Jurkat, Clone E6-1 (cell line): ENCODE measurements at places on chromosomes 12 and 14.
A peak's percentile ranks its signal among the peaks of the same experiment; 100 is the strongest.

GRCh38 chr14:23578560-23579310 lies at the start of gene JPH4:
Gene JPH4, minus strand, starts transcription at chr14:23578790. Its CDS starts 1,337 bp downstream, at chr14:23577453.
- no peak for DNase-seq

GRCh38 chr12:42021469-42021868 lies 123.2 kb downstream of the GXYLT1 start:
- no peak for DNase-seq

GRCh38 chr14:35398071-35398584 lies 6.4 kb downstream of the NFKBIA start:
- DNase-seq: no peak

GRCh38 chr14:99838639-99839134 lies 45.5 kb downstream of the EML1 start:
- no peak for DNase-seq

DNA sequence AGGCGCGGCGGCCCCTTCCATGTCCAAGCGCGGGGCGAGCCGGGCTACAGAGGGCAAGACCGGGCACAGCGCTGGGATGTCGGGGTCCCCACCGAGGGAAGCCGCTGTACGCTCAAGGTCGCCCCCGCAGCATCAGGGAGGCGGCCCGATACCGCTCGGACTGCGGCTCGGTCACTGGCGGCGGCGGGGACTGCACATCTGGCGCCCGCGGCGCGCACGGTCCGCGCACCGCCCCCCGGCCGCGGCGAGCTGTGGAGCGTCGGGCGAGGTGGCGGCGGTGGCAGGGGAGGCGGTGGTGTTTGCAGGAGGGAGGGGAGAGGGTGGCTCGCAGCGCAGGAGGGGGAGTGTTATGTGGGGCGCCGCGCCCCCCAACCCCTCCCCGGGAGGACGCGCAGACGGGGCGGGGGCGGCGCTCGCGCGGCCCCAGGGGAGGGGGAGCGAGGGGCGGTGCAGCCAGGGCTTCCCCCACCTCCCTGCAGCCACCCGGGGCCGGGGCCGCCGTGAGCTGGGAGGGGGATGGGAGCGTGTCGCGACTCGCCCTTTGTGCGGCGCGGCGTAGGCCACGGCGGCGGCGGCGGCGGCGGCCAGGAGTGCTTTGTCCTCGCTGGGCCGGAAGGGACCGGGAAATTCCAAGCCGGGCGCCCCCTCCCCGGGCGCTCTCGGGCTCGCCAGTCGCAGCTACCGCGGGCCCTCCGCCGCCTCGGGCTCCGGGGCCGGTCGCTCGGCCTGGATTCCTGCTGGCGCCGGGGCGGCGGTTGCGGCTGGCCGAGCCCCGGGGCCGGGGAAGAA lies at the start of gene NUAK1:
NUAK1 (minus strand) TSS at position 322 of the 789 bp plus-strand sequence; CDS start at position 21, 301 bp downstream.
- DNase-seq: no peak

- no peak for DNase-seq
These were observed 29.0 kb downstream of the TESC start for GRCh38 chr12:117069926-117070900.

- DNase-seq: no peak
These were observed 81.4 kb upstream of the KRAS start for GRCh38 chr12:25332143-25332542.

GRCh38 chr14:59096303-59096702 lies 92.2 kb upstream of the DAAM1 start:
- DNase-seq: no peak

DNA sequence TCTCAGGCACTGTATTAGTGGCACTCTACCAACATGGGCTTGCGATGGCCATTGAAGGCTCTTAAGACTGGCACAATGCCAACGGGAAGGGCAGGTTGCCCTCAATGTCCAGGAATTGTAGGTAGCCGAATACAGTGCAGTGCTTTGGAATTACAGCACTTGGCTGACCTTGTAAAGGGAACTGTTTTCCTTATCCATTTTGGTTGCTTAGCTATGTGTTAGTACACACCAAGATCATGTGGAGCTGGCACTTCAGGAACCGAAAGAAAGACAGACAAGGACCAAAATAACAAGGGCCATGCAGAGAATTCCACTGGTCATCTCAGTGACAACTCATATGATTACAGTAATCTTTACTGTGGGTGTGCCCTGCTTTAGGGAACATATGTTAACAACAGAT lies 72.7 kb downstream of the DYRK2 start:
- DNase-seq: no peak

- no peak for DNase-seq
These were observed 114.3 kb downstream of the SLC15A5 start for GRCh38 chr12:16163146-16163545.

DNA sequence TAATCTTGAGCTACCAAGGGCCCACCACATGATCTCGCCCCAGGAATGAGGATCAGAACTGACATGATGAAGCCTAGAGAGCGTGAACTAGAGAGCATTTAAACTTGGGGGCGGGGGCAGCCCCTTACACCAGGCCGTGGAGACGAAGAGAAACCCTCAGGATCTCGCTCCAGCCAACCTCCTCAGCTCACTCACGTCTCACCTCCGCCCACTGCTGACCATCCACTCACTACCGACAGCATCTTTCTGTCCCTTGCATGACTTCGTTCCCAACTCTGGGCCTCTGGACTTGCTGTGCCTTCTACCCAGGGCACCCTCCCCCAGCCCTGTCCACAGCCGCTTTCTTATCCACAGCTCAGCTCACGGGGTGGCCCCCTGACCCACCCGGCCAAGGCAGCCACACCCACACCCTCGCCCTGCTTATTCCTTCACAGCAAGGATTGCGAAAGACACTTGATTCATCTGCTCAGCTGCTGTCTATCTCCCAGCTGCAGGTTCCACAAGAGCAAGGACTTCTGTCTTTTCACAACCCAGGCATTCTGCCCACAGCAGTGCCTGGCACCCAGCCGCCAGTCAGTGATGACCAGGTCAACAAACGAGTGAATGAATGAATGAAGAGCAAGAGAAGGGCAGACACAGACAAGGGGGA lies 6.4 kb downstream of the STX2 start:
- DNase-seq: no peak

- no peak for DNase-seq
These were observed 235.3 kb downstream of the KSR2 start for GRCh38 chr12:117733549-117733805.

DNA sequence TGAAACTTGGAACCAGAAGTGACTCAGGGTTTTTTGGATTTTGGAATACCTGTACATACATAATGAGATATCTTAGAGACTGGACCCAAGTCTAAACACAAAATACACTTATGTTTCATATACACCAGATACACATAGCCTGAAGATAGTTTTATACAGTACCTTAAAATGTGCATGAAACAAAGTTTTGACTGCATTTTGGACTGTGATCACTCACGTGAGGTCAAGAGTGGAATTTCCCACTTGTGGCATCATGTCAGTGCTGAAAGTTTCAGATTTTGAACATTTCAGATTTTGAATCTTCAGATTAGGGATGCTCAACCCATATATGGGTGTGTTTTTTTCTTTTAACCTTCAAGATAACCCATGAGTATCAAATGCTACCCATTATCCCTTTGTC lies 6.6 kb downstream of the SBNO1 start:
- no peak for DNase-seq

DNA sequence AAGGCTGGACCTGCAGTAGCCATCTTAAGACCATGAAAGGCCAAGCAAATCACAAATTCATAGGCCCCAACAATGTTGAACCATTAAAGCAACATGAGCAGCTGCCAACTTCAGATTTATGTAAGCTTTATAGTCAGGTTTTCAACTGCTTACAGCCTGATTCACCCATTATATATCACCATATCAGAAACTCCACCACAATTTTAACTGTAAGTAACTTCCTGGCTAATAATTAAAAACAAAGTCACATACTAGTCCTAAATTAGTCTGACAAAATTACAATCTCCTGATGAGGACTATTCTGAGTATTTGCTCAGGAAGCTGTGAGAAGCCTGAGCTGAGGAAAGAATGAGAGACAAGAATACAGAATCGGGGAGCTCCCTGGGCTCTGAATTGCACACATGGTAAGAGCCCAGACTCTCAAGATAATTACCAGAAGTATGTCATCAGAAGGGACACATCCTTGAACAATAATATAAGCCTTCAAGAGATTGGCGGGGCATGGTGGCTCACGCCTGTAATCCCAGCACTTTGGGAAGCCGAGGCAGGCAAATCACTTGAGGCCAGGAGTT lies 55.1 kb downstream of the NUMB start:
- no peak for DNase-seq

DNA sequence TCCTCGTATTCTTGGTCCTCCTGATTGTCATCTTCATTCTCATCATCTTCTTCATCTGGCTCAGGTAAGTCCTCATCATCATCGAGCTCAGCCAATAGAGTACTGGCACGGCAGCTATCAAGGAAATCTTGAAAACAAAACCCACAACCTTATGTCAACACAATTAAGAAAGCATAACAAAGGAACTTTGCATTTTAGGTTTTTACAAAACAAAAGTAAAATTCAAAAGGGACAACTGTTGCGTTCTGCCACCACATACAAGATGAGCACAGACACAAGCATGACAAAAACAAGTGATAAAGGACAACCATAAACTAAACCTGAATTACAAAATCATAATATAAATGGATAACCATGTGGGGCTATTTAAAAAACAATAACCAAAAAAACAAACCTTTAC lies 84.7 kb downstream of the HECTD1 start:
- no peak for DNase-seq

GRCh38 chr12:40511341-40511740 lies 180.9 kb upstream of the CNTN1 start:
- no peak for DNase-seq

DNA sequence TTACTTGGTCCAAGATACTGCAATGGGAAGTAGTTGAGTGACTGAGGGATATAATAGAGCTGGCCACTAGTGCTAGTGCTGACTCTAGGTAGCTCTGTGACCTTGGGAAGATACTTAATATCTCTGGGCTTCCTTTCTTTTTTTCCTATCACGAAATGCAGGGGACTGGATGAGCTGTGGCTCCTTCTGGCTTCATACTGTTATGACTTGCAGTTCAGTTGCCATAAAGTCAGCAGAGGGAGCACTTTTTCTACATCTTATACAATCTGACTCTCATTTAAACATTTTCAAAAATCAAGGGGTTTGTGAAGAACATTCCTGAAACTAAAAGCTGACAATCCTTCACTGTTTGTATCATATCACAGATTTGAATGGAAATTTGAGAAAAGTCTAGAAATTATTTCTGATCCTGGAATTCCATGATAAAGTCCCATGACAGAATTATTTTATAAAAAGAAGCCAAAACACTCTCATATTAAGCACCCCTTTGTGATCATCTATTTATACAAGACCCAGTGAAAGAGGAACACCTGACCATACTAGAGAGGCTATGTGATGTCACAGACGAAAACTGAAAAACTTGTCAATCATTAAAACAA lies 5.3 kb downstream of the BHLHE41 start:
- no peak for DNase-seq

- DNase-seq: no peak
These were observed 28.6 kb downstream of the CMKLR1 start for GRCh38 chr12:108310489-108310888.

GRCh38 chr14:24364841-24365240 lies 3.1 kb upstream of the NFATC4 start:
- no peak for DNase-seq

- DNase-seq: no peak
These were observed 9.3 kb downstream of the GXYLT1 start for GRCh38 chr12:42135259-42135814.

DNA sequence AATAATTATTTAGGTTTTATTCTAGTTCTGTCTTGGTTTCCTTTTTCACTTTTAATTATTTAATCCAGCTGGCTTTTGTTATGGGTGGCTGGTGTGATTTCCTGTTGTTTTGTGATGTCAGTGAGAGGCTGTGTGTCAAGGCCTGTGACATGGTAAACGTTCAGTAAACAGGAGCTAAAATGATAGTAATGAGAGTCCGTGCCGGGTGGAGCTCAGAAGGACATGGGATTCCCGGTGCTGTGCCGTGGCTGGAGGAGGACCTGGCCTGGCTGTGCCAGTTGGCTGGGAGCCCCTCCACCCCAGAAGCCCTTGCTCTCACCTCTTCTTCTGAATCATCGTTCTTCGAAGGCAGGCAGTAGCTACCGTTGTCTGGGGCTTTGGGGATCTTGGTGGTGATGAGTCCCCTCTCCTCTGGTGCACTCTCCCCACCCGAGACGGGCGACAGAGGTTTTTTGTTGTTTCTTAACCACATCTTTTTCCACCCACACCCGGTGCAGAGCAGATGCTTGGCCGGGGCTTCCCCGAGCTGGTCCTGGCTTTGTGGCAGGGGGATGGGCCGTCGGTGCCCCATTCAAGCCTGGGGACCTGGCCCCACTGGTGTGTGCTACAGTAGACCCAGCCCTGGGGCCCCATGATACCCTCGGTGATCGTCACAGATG lies 29.1 kb downstream of the SH2B3 start:
- peak; percentile 59 for DNase-seq

DNA sequence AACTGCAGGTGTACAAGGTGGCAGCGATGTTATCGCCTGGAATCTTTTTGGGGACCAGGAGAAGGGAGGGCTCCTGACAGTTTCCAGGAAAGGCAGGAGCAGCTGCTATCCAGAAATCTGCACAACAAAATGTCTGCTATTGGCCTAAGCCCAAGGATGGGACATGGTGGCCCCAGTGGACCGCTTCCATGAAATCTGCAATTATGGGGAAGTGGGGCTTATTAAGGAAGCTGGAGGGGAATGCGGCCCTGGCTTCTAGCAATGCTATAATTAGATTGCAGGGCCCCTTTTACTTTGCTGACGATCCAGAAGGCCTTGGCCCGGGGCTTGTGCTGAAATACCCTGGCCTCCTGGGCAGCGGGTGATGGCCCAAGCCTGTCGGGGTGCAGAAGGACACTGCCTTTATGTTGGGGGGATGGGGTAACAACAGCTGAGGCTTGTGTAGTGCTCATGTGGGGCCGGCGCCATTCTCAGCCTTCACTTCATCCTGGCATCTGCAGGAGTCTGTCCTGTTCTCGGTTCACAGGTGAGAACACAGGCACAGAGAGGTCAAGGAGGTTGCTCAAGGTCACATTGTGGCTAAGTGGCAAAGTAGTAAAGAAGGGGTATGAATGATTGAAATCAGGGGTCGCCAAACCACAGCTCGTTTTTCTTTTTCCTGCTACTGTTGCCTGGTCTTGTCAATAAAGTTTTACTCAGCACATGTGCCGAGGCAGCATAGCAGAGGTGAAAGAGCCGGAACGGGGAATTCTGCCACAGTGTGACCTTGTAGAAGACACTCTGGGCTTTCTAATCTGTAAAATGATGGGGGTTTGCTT lies 153.5 kb downstream of the RBM19 start:
- no peak for DNase-seq

GRCh38 chr12:68998041-68998440 lies 65.1 kb upstream of the CPM start:
- no peak for DNase-seq
